Cortex of kidney (tissue), 1 donor: ENCODE measurements at places on chromosomes 13 and 19.

- no peak for DNase-seq
These were observed 121.6 kb upstream of the ZNF507 start for GRCh38 chr19:32223595-32224370.

GRCh38 chr19:56136362-56136761, 4.7 kb upstream of the ZNF444 start:
- no peak for DNase-seq

DNA sequence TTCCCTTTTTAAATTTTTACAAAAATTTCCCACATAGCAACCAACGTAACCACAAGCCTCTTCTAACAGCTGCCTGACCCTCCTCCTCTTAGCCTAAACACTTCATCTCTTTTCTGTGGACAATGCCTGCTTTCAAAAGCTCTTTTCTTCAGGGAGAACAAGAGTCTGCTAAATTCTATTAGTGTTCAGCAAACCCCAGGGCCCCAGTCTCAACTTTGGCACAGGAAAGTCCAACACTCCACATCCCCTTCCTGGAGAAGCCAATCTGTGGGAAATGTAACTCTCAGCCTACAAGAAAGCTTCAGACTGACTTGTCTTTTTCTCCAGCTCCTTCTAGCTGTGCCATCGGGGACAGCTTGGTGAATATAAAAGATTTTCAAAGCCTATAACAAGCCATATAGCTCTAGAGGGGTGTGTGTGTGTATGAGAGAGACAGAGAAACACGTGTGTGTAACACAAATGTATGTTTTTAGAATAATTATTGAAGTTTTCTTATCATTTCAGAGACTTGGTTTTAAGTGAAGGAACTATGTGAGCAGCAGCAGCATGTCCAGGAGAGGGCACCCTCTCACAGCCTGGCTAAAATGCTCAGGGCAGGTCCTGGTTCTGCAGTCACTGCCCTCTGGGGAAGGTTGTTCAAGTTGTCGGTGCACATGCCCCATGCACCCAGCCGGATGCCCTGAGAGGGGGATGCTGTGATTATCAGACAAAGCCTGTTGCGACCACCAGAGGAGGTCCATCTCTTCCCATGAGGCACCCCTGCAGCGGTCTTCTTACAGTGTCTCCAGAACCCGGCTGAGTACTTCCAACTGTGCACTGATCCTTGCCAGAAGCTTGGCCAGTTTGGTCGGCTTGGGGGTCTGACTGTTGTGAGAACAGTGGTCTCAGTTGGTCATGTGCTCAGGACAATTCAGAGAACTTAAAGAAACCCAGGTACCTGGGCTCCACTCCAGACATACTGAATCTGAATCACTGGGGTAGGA, 34.4 kb downstream of the CCDC70 start:
- DNase-seq = no peak

DNA sequence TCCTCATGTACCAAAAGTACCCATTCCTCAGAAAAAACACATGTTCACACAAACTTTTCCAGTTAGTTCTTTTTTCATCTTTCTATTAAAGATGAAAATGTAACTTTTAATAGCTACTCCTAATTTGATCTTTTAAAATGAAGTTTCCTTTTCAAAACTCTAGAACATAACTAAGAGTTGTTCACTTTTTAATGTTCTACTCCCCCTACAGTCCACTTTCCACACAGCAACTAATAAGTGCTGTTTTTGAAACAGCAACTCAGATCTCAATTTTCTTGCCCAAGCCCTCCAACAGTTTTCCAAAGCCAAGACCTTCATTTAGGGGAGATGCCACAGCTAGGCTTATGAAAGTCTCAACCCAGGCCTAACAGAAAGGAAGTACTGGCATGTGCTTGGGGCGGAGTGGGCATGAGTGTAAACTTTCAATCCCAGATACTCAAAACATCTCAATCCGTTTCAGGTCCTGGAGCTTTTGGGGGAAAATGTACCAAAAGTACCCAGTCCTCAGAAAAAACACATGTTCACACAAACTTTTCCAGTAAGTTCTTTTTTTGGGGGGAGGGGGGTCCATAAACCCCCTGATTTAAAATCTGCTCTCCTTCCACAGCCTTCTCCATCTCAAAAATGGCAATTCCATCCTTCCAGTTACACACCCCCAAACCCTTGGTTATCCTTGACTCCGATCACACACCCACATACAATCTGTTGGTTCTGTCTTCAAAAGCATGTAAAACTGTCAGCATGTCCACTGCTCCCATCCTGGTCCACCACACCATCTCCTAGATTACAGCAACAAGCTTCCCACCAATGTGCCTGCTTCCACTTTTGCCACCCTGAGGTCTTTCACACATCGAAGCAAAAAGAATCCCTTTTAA, 2.0 kb downstream of the FBL start:
- no peak for DNase-seq

DNA sequence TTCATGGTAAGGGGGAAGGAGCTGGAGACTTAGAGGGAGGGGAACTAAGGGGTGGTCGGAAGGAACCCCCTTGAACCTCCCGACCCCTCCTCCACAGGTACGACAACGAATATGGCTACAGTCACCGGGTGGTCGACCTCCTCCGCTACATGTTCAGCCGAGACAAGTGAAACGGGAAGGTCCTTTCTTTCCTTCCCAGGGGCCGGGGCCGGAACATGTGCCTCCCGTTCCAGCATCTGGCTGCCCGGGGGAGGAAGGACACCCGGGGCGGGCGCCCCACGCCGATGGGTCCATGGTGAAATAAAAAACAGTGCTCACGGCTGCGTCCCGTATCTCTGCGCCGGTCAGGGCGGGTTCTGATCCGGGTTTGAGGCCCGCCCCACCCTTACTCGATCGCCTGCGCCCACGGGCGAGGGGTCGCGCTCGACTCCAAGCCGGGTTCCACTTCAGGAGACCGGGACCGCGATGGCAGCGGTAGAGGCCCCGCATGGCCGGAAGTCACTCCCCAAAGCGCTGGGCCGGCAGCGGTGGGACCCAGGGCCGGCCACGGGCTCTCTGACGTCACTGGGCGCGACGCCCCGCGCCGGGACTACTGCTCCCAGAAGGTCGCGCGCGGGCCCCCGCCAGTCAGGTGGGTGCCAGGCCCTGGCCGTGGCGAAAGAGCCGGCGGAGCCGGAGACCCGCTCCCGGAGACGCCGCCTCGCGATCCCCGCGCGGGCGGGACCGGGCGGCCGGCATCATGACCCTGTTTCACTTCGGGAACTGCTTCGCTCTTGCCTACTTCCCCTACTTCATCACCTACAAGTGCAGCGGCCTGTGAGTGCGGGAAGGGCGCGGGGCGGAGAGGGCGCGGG, at the start of gene TMEM147:
Gene TMEM147 (plus strand): TSS at position 626 of the 854 bp plus-strand sequence. CDS start 114 bp downstream, at position 740.
- no peak for DNase-seq

- DNase-seq = no peak
These were observed 88.1 kb downstream of the TSC22D1 start for GRCh38 chr13:44487989-44488388.

GRCh38 chr13:72864142-72865011, 82.4 kb downstream of the PIBF1 start:
- no peak for DNase-seq

- no peak for DNase-seq
These were observed 2.0 kb downstream of the CAB39L start for GRCh38 chr13:49441846-49442245.

GRCh38 chr19:6273701-6274601, 5.8 kb downstream of the MLLT1 start:
- DNase-seq = no peak

- no peak for DNase-seq
These were observed 106.0 kb downstream of the RAP2A start for GRCh38 chr13:97539651-97540610.

GRCh38 chr13:27151798-27152599, 19.6 kb downstream of the USP12 start:
- no peak for DNase-seq

GRCh38 chr13:98686270-98686669, 66.2 kb downstream of the SLC15A1 start:
- no peak for DNase-seq
